Esophagus muscularis mucosa (tissue), 4 donors: ENCODE measurements at places on chromosomes 12 and 14.

- DNase-seq = no peak
These were observed 438 bp upstream of the EGLN3 start for GRCh38 chr14:33951183-33951840.

- no peak for DNase-seq
These were observed 14.2 kb upstream of the LRIG3 start for GRCh38 chr12:58934528-58934927.

DNA sequence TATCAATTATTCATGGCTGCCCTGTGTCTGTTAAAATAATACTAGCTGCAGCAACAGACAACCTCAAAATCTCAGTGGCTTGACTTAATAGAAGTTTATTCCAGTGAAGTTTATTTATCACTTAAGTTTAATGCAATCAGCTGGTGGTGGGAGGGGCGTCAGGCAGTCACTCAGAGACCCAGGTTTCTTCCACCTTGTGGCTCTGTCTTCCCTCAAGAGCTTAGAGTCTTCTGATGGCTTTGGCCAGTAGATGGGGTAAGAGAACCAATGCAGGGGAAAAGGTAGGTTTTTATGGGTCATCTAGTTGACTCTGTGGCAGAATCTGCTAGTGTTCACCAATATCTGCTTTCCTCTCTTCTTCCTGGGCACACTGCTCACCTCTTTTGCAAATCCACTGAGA lies 668.9 kb downstream of the AACS start:
- no peak for DNase-seq

- peak; percentile 3 for DNase-seq
These were observed 9.3 kb upstream of the FUT8 start for GRCh38 chr14:65403231-65403630.

- no peak for DNase-seq
These were observed 707 bp downstream of the CPSF6 start for GRCh38 chr12:69239922-69240630.

GRCh38 chr14:104112113-104112505 lies 26.3 kb upstream of the KIF26A start:
- DNase-seq = no peak

- DNase-seq = no peak
These were observed 15.6 kb upstream of the MCRS1 start for GRCh38 chr12:49583366-49584094.

DNA sequence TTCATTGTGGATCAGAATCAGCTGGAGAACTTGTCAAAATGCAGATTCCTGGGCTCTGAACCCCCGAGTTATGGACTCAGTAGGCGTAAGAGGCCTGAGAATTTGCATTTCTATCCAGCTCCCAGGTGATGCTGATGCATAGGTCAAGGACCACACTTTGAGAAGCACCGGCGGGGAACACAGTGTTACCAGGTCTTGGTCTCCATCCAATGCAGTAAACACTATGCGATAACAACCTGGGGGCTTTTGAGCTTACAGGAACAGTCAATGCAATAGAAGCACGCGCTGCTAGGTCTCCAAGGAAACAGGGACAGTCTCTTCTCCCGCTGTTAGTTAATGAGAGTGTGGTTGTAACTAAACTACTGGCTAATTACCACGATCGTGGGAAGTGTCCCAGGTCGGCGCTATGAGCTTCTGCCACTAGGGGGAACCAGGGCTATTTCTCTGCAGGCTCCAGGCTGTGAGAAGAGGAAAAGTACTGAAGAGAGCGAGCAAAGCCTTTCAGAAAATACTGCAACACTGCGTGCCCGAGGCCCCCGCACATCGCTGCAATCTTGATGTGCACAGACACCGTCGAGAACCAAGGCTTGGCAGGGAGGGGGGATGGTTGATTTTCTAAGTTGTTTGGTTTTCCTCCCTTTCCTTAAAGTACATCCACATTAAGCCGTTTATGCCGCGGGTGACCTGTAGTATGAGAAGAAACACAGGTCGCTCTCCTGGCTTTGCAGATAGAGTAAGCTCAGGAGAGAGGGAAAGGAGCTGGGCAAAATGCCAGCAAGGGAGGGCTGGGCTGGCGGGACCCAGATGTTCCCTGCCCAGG lies 52.0 kb upstream of the KCNA1 start:
- no peak for DNase-seq
